ENCODE measurements at places on chromosomes 1 and 21. TPM values are rescaled to one million over a fixed set of nuclear protein-coding genes. Genes with fewer than 3 reads are reported as not detected.

KCNE1 gene
- total RNA-seq, result 2.5 TPM

- DNase-seq, result no peak
Observed at GRCh38 chr1:220819467-220820026, 32.8 kb downstream of the MTARC1 start.

GRCh38 chr1:51515982-51516648, 3.0 kb downstream of the EPS15 start:
- no peak for DNase-seq

- DNase-seq, result no peak
Observed at GRCh38 chr1:153680120-153680403, 1.6 kb downstream of the NPR1 start.

DNA sequence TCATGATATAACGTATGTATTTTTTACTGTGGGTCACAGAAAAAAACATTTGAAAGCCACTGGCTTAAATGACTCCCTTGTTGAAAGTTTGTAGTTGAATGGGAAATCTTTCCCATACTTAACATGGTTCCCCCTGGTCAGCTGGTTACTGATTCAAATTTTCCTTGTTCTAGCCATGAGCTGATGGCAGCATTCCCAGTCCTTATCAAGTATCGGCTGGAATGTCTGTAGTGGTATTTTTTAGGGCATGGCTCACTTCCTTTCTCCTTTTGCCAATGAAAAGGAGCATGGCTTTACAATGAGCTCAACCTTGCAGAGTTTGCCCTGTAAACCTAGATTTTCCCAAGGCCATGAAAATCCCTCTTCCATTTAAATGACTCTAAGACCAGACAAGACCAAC, 55.7 kb downstream of the GIPC2 start:
- no peak for DNase-seq
